Urinary bladder (tissue), 4 donors: ENCODE measurements at places on chromosomes 4 and X. TPM values are rescaled to one million over a fixed set of nuclear protein-coding genes. Genes with fewer than 3 reads are reported as not detected.

- no peak for DNase-seq
Observed at GRCh38 chr4:68346461-68346860, 3.4 kb downstream of the YTHDC1 start.

The USP26 gene
- not detected for total RNA-seq

GRCh38 chrX:136711147-136711546 lies 63.2 kb downstream of the CD40LG start:
- DNase-seq: no peak

The POLN gene
- total RNA-seq: 3.1 TPM

The POF1B gene
- total RNA-seq: 23.4 TPM

The ITM2A gene
- total RNA-seq: 338 TPM
